ENCODE measurements at places on chromosomes 2 and 18.

DNA sequence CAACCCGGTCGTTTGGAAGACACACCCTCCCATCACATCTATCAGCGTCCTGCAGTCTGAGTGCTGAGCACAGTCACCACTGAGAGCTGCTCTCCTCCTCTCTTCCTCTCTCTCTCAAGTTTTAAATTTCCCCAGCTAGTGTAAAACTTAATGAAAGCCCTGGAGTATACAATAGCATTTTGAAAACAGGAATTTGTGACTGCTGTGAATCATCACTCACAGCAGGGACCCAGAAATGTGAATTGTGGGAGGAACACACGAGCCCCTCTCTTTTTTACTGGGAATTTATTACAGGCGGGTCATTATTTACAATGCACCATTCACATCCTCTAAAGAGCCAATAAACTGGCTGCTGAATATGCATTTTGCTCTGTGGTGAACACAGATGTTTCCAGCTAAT, 185.0 kb upstream of the SMIM21 start:
- no peak for DNase-seq

DNA sequence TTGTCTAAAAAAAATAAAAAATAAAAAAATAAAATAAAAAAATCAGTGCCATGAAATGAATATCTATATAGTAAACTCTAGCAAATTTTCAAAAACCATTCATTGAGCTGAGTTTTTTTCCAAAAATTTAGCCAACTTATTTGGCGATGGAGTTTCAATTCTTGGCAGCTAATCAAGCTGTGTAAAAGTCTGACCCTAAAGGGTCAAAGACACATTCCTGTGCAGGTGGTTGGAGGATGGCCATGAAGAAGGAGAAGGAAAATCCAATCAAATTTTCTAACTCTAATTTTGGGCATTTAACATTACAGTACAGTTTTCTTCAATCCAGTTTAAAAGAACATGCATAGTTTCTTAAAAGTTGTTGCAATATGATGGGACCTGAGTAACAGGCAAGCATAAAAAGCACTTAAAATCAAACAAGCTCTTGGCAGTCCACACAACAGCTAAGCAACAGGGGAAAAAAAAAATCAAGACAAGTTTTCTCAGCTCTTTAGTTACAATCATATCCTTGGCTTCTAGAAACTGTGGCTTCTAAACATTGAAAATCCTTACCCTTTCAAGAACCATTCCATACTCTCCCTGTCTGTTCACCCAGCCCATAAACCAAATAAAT, 54.5 kb downstream of the ACVR1 start:
- no peak for DNase-seq

DNA sequence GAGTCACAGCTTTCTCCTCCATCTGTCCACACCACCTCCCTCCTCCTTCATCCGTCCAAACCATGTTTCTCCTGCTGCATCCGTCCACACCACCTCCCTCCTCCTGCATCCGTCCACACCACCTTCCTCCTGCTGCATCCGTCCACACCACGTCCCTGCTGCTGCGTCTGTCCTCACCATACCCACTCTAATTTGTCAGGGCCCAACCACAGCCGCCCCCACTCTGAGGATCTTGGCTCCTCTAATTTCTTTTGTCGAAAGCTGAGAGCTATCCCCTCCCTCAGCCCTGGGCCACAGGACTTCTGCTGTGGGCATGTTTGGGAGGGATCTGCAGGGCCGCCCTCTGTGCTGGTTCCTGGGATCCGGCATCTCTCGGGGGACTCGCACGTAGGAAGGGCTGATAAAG, 67.4 kb downstream of the TPO start:
- no peak for DNase-seq

DNA sequence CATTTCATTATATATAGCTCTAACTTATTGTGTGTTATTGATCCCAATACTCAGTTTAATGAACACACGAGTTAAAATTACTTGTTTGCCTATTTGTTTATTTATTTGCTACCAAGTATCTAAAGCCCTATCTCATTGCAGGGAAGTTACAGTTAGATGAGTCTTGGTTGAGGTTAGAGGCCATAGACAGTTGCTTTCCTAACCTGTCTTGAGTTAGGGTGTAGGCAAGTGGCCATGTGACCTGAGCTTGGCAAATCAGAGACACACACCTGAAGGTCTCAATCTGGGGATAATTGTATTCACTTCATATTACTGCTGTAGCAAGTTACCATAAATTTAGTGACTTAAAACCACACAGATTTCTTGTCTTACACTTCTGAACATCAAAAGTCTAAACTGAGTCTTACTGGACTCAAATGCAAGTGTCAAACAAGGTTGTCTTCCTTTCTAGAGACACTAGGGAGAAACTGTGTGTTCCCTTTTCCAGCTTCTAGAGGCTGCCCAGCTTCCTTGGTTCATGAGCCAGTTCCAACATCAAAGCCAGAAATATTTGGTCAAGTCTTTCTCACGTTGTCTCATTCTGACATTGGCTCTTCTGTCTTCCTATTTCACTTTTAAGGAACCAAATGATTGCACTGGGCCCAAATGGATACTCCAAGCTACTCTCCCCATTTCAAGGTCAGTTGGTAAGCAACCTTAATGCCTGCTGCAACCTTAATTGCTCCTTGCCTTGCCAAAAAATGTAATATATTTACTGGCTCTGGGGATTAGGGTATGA, 39.7 kb downstream of the COL3A1 start:
- DNase-seq: no peak

DNA sequence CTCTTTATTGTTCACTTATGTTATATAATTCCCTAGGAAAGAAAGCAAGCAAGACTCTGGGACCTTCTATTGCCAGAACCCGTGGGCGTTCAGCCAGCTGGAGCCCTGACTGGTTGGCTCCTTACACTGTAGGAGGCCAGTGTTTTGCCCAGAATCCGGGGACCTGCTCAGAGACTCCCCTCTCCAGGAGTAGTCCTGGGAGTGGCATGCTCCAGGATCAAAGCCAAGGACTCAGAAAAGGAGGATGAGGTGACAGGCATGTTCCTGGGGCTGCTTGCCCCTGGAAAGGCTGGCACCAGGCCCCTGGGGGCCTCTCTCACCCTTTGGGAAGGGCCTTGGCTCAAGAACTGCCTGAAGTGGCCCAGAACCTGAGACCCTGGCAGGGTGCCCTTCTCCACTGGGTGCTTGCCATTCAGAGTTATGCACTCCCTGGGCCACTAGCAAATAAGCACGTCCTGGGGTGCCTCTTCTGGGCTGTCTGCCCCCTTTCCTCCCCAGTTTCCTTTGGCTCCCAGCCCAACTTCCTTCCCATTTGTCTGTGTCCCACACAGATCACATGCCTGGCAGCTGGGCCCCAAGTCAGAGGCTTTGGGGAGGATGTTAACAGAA, 19.6 kb upstream of the KIF3C start:
- no peak for DNase-seq

GRCh38 chr2:110740747-110741349, 8.5 kb downstream of the ACOXL start:
- no peak for DNase-seq

DNA sequence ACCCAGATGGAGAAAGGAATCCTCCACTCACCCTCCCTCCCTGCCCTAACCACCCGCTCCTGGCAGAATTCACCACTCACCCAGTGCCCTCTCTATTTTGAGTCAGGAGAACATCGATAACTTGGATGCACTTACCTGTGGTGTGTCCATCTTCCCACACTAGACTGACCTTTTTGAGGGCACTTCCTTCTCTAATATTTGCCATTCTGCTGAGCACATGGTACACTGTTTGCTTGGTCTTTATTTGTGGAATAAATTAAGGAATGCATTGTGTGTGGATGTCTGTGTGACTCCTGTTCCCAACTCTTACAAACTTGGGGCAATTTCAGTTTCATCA, 133.7 kb downstream of the ACKR3 start:
- no peak for DNase-seq

DNA sequence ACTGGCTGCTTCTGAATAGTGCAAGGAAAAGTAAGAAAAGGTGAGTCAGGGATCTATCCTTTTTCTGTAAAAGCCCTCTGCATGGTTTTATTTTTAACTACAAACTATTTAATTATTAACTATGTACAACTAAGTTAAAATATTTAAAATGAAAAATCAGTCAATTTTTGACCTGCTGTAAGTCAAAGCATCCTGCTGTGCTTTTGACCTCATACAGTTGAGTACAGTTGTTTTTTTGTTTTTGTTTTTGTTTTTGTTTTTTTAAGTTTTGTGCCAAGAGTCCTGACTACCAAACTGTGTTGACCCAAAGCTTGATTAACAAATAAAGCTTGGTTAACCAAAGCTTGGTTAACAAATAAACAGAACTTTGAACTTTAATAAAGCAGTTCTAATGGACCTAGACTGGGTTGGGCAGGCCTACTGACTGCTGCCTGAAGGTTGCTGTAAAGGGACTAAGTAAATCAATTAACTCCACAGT, at the start of gene ACMSD:
Gene ACMSD (plus strand): TSS at position 474 of the 478 bp plus-strand sequence. CDS start 67 bp downstream, outside the sequence.
- no peak for DNase-seq

GRCh38 chr18:48646976-48647375, 108.1 kb downstream of the CTIF start:
- no peak for DNase-seq

DNA sequence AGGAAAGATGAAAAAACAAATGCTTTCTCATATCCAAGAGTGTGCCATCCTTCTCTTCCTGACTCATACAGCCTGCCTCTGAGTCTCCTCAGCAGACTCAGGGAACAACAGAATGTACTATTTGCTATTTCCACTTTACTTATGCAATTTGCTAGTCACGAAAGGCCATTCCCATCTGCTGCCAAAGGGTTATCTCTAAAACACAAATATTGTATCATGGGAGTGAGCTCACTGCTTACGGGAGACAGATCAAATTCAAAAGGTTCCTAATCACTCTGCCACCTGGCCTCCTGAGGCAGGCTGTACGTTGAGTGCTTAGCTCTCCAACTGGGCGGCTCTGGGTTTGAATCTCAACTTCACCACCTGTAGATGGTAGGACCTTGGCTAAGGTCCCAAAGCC, 92.0 kb downstream of the GAREM1 start:
- peak; percentile 66 for DNase-seq

Data from mammary epithelial cell (primary cell).